ENCODE measurements at places on chromosomes 6 and 20.

DNA sequence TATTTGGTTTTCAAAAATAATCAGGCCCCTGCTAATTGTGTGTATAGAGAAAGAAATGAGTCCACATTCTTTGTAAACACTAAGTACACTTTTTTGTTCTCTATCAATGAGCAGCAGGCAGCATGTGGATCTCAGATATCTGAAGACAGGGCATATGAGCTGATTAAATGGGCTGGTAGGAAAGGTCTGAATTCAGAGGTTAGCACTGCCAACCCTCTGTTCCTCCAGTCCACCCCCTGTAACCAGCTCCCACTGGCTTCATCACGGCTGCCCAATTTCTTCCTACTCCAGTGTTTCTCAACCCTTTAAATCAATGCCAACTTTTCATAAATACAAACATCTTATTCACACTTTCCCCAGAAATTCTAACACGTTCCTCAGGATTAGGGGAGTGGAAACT, 128.5 kb downstream of the TPBG start:
- DNase-seq = no peak

DNA sequence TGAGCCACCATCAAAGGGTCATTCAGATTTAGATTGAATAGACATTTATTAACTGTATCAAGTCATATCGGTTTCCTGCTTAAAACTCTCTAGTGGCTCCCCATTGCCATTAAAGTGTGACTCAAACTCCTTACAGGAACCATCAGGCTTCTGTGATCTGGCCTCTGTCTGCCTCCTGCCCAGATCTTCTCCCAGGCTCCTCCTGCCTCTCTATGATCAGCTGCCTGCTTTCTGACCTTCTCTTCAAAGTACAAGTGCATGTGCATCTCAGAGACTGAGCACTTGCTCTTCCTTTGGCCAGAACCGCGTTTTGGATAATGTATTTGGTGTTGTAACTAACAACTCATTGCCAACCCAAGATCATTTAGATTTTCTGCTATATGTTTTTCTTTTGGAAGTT, 52.7 kb downstream of the IL20RA start:
- DNase-seq = no peak

GRCh38 chr20:58058421-58059259, 169.8 kb downstream of the ANKRD60 start:
- DNase-seq = no peak

- no peak for DNase-seq
These were observed 57.5 kb downstream of the RIN2 start for GRCh38 chr20:19815553-19815991.

GRCh38 chr20:40681684-40682083, 7.4 kb downstream of the MAFB start:
- no peak for DNase-seq
